ENCODE measurements at places on chromosomes 7 and 10. TPM values are rescaled to one million over a fixed set of nuclear protein-coding genes. Genes with fewer than 3 reads are reported as not detected.
A peak's percentile ranks its signal among the peaks of the same experiment; 100 is the strongest.

GRCh38 chr10:90179696-90180407 is 478.5 kb downstream of the KIF20B start:
- DNase-seq, result no peak

DNA sequence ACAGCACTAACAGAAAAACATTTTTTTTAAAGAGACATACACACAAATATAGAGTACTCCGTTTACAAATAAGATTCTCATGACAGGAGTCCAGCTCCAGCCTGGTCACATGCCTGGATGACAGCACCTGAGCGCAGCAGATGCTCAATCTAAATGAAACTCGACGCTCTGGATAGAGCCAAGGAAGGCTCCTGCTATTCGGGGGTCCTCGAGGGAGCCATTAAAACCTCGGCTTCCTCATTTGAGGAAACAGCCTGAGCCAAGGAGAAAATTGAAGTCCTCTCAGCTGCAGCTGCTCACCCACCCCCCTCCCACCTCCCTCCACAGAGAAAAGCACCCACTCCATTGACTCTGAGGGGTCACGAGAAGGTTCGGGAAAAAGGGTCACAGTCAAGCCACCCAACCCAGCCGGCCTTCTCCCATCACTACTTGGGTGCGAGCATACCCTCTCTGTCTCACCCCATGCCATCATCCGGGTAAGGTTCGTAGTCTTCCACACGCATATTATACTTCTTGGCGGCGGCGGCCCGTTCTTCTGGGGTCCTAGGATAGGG is 673 bp downstream of the NDUFB8 start:
- peak; percentile 83 for DNase-seq

Gene PKD1L1
- 2.8 TPM for total RNA-seq

DNA sequence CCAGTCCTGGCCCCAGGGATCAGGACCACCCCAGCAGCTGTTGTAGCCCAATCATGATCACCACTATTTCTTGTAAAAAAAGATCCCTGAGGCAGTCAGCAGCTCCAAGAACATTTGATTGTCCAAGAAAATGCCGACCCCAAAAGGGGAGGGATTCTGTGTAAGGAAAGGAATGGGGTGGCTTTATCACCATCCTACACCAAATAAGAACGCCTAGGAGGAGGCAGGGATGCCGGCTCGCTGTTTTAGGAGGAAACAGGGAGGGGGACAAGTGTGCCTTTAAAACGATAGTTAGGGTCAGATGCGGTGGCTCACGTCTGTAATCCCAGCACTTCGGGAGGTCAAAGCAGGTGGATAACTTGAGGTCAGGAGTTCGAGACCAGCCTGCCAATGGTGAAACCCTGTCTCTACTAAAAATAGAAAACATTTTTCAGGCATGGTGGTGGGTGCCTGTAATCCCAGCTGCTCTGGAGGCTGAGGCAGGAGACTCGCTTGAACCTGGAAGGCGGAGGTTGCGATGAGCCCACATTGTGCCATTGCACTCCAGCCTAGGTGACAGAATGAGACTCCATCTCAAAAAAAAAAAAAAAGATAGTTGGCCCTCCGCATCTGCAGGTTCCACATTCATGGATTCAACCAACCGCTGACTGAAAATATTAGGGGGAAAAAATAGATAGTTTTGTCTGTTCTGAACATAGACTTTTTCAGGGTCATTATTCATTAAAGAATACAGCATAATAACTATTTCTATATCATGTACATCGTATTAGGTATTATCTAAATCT is 63.6 kb downstream of the PDIA4 start:
- DNase-seq, result no peak

Gene C7orf57
- total RNA-seq, result not detected

Gene GDF2
- total RNA-seq, result not detected
